ENCODE measurements at places on chromosomes 2 and 18.
A peak's percentile ranks its signal among the peaks of the same experiment; 100 is the strongest.

DNA sequence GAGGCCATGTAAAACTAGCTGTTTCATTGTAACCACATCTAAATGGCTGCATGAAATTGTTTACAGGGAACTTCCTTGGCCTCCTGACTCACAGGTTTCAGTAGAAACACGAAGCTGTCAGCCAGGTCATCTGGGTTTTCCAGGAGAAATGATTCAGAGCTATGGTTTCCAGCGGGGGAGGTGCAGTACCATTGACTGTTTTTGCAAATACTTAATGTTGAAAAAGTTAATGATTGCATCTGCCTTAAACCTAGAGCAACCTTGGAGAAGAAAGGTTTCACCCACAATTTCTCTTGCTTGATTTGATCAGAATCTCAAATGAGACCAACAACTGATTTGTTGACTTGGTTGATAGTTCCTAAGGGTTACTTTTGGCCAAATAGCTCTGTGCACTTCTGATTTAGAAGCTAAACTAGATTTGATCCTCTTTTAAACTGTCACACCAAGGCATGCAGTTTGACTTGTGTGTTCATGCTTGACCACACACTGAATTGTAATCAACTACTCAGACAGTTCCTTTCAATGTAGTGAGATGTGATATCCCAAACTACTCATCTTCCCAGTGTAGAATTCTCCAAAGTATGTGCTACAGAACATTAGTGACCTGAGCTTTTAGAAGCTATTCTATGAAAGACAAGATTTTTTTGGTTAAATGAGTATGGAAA is 193.5 kb upstream of the CHST9 start:
- no peak for DNase-seq

- DNase-seq = no peak
Observed at GRCh38 chr2:25328152-25329085, 13.3 kb downstream of the DNMT3A start.

DNA sequence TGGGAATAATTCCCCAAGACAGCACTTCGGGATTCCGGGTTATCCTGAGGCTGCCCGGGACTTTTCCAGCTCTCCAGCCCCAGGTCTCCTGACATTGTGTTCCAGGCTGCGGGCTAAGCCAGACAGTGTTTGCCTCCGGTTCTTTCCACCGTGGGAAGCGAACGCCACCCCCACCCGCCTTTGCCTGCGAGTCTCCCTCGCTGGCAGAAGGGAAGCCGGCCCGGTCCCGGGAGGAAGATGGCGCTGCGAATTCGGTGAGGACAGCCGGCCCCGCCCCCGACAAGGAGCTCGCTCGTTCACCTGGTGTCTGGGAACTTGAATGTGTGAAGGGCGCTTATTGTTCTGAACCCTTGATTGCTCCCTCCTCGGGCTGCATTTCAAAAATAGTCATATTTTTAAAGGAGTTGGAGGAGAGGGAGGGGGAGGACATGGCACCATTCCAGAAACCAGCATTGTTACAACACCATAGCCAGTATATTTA is 2.9 kb downstream of the LRATD1 start:
- DNase-seq = peak; percentile 57

- DNase-seq = no peak
Observed at GRCh38 chr2:114025030-114025429, 135.1 kb downstream of the ACTR3 start.

- DNase-seq = no peak
Observed at GRCh38 chr2:99398303-99398702, 61.1 kb downstream of the EIF5B start.

DNA sequence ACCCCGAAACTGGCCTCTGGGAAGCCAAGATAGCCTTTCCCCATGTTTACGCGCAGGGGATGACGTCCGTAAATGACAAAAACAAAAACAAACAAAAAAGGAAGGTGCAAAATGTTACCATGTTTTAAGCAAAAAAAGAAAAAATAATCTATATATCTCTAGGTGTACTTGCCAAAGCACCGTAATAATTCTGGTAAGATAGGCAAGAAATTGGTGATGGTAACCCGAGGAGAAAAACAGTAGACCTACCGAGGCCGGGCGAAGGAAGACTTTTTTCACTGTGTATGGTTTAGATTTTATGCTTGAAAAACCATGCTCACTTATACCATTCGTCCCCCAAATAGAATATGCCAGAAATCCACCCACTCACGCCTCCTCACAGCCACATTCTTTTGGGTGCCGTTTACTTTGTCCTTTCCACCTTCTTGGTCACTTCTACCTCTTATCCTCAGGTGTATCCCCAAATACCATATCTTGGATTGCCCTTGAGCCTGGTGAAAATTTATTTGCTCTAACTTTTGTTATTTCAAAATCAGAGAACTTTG is 8.0 kb downstream of the GATA6 start:
- no peak for DNase-seq

GRCh38 chr18:23213200-23213599 is 77.9 kb downstream of the CABLES1 start:
- DNase-seq = no peak

DNA sequence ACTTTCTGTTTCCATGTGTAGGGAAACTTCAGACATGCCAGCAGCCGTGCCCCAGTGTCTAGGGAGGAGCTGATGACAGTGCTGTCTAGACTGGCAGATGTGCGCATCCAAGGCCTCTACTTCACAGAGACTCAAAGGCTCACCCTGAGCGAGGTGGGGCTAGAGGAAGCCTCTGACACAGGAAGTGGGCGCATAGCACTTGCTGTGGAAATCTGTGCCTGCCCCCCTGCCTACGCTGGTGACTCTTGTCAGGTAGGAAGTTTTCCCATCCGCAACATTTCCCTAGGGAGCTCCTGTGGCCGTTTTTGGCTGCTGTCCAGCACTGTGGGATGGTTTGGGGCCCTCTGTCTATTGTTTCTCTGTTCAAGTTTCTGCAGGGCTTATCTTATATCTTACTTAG is 143.1 kb upstream of the TTC39C start:
- DNase-seq = no peak

- DNase-seq = no peak
Observed at GRCh38 chr2:11097854-11098387, 57.3 kb upstream of the SLC66A3 start.

GRCh38 chr2:199922856-199923255 is 11.8 kb downstream of the C2orf69 start:
- DNase-seq = no peak

DNA sequence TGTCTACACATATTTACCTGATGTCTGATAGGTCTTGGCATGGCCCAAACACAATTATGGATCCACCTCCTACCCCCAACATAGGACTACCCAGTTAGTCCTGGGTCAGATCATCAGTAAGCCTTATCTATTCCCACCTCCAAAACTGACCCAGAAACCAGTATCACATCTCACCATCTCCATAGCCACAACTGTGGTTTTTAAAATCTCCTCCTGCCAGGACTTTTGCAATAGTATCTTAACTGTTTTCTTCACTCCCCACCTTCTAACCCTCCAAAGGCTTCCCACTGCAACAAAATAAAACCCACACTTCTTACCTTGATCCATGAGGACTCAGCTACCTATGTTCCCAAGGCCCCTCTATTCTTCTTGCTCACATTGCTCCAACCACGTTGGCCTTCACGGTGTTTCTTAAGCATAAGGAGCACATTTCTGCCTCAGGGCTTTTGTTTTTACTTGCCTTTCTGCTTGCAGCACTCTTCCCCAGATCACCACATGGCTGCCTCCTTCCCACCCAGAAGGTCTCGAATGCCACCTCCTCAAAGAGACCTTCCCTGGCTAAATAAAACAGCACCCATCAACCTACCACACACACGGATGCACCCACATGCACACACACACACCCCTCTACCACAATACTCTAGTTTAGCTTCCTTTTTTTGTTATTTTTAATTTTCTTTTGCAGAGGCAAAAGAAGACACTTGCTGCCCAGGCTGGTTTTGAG is 125.9 kb upstream of the SLC1A4 start:
- DNase-seq = no peak

DNA sequence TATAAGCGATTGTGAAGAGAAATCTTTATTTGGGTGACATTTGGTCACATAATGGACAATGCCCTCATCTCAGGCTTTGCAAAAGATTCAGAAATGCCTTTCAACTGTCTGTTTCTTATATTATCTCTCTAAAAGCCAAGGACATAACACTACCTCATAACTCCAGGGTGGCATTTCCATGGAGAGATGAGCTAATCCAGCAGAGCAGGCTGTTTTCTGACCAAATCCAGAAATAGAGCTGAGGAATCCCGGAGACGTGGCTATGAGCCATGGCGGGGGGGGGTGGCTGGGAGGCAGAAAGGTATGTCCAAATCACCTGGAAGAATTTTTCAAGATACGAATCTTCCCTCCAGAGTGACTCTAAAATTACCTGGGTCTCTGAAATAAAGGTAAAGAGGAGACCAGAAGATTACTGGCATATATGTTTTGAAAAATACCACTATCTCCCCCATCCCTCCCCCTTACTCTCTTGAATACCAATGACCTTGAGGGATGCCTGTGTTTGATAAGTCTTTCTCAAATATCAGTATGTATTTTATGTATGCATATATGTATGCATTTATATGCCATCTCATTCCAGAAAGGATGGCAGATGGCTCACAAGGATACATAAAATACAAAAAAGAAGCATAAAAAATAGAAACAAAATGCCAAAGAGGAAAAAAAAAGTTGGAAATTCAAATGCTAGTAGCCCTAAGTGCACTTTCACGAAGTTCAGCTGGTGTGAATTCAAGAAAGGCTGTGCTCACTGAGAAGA is 296.0 kb upstream of the MGAT5 start:
- no peak for DNase-seq

- peak; percentile 5 for DNase-seq
Observed at GRCh38 chr2:76197842-76198448, 487.2 kb upstream of the GCFC2 start.

DNA sequence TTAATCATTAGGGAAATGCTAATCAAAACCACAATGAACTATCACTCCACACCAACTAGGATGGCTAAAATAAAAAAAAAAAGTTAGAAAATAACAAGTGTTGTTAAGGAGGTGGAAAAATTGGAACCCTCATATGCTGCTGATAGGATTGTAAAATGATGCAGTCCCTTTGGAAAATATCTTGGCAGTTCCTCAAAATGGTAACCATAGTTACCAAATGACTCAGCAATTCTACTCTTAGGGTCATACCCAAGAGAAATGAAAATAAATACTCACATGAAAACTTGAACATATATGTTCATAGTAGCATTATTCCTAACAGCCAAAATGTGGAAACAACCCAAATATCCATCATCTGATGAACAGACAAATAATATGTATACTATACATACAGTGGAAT is 15.7 kb upstream of the ACVR2A start:
- no peak for DNase-seq

DNA sequence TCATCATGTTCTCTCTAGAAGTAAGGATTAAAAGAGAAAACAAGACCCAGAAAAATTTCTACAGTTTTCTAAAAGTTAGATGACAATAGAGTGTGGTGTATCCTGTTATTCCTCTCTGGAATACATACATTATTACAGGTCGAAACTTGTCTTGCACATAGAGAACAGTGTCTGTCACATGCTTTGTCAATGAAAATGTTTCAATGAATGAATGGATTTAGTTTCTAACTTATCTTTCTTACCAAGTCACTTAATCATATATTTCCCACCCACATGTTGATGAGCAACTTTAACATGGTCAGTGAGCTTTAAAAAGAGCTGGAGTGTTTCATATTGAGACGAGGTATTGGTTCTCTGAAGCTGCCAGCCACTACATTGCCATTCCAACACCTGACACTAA is 4.3 kb downstream of the DSG4 start:
- no peak for DNase-seq

DNA sequence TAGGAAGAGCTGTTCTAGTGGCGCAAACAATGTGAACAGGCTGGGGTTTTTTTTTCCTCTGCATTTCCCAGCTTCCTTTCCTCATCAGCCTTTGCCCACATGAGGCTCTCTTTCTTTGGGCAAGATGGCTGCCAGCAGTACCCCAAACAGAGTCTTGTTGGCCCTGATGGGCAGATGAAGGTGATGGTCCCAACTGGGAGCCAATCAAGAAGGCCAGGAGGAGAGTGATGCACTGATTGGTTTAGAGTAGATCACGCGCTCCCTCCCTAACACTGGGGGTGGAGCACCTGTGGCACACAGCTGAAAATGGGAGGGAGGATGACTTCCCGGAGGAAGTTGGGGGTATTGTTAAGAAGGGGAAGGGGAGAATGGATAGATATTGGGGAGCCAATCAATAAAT is 96.3 kb upstream of the FZD7 start:
- DNase-seq = no peak

GRCh38 chr2:218819093-218819492 is 12.5 kb downstream of the PRKAG3 start:
- no peak for DNase-seq

DNA sequence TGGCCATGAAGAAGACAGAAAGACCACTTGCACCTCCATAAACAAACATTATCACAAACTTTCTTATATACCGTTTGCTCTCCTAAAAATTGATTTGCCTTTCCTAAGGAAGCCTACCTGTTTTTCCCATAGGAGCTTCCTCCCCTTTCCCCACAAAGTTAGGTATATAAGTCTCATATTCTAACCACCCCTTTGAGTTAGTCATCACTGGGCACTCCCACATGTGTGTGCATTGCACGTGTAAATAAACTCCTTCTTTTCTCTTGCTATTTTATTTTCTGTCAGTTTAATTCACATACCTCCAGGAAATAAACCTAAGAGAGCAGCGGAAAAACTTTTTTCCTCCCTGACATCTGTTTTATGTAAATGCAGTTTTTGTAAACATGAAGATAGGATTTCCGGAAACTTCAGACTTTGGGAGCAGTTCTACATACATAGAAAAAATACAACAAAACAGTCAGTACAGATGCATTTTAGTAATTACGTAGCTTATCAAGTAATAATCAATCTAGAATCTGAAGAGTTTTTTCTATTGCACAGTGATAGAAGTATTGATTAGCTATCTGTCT is 46.6 kb downstream of the PLCL1 start:
- no peak for DNase-seq

DNA sequence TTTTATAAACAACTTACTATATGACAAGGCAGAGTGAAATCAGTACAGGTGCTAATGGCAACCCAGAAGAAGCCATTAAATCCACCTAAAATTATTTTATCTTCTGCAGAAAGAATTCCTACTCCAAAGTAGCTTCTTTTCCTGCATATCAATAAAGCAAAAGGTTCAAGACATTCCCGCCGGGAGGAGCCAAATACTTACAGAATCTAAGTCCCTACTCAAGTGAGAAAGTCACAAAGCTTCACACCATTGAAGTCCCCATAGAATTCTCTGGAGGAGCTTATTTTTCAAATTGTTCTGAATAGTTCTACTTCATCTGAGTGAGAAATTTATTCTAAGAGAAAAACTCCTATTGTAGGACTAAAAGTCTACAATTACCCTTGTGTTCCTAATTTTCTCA is 233.7 kb upstream of the HNRNPA3 start:
- no peak for DNase-seq

DNA sequence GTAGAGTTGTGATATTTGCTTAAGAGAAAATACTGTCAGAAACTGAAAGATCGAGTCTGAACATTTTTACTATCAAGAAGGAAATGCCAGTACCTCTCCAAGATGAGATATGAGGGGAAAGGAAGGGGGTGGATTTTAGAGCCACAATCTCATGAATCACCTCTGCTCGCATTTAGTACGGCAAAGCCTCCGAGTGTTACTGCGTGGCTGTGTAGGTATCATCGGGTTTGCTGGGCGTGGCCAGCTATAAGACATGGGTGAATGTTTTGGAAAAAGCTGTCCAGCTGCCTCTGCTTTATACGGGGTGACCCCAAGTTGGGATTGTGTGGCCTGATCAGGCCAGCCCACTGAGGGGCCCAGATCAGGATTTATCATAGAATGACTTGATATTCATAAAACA is 826.4 kb downstream of the SOCS6 start:
- no peak for DNase-seq

GRCh38 chr2:67625178-67625577 is 228.0 kb downstream of the ETAA1 start:
- DNase-seq = no peak
